IMR-90 (cell line): ENCODE measurements at places on chromosomes 5 and 9. TPM values are rescaled to one million over a fixed set of nuclear protein-coding genes. Genes with fewer than 3 reads are reported as not detected.

The DMRTA1 gene
- total RNA-seq, result under 0.01 TPM in 2 replicates

The UBE2B gene
- 6.3 and 17.5 TPM in 2 replicates for total RNA-seq

The TTC1 gene
- 23.1 and 46.9 TPM in 2 replicates for total RNA-seq

The BARHL1 gene
- total RNA-seq, result not detected in 2 replicates

The SNCAIP gene
- 19.0 and 22.5 TPM in 2 replicates for total RNA-seq

The LECT2 gene
- not detected in 2 replicates for total RNA-seq

DNA sequence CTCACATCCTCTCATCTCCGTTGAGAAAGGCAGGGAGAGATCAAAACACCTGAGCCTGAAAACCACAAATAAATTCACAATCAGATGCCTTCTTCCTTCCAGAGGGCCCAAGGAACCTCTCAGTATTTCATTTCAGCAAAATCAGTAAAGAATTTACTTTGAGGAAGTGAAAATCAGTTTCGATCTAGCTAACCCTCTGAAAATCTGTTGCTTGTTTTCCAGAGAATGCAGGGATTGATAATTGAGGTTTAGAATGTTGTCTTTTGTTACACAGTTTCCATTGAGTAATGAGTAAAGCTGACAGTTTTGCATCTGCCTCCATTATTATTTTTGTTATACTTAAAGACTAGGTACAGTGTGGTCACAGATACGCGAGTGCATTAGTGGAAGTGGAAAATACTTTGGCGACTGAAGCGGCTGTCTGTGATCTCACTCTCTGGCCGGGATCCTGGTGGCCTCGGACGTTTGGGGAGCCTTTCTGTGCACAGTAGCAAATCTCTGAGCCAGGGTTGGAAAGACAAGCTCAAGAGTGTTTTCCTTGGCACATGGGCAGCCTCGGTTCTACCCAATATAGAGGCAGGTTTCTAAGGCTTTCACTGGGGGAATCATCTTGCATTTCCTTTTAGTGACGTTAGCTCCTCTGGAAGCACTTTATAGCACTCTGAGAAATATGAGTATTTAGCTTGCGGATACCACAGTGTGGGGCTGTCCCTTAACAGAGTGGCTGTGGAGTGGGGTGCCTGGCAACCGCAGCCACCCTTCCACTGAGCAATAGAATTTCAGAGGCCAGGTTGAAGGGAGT is 32.2 kb upstream of the ANGPTL2 start:
- H3K36me3 ChIP-seq, result no peaks in the 10 kb centered on the region
- H3K4me1 ChIP-seq, result peaks cover 8% of the 10 kb centered on the region
- no peaks in the 10 kb centered on the region for H3K27me3 ChIP-seq
- H3K4me3 ChIP-seq, result no peak overlapping the region

DNA sequence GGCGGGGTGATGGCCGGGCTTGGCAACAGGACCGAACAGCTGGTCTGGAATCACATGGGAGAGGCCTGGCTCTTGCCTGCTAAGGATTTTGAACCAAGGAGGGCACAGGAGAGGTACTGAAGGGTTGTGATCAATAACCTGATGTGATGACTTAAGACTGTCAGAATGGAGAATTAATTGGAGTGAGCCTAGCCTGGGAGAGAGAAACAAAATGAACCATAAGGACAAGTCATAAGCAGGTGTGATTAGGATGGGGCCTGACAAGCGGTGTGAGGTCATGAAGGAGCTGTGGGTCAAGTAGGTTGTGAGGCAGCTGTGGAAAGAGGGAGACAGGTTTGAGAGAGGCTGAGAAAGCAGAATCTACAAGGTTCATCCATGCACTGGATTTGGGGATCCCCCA is 104.6 kb downstream of the MED10 start:
- no peak for DNase-seq
- no peaks in the 10 kb centered on the region for H3K4me1 ChIP-seq
- H3K4me3 ChIP-seq, result no peak overlapping the region

- DNase-seq, result no peak
- H3K4me1 ChIP-seq, result peaks cover 27% of the 10 kb centered on the region
- H3K36me3 ChIP-seq, result peaks cover 35% of the 10 kb centered on the region
- H3K27ac ChIP-seq, result no peak overlapping the region
Measured at GRCh38 chr5:98780390-98780789, 6.9 kb downstream of the RGMB start.

DNA sequence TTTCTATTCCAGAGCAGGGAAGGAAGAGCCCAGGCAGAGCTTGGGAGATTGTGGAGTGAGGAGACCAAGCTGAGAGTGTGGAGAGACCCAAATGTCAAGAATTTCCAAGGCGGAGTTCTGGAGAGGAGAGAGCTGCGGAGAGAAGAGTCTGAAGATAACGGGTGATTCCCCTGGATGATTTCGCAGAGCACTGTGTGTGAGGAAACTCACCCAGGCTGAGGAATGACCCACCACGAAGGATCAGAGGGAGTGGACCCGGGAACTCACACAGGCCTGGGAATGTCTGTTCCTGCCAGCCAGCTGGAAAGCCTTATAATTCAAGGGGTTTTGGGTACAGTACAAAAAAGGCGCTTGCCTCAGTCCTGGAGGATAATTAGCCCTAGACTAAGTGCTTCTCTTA is 94.2 kb downstream of the WNK2 start:
- H3K4me1 ChIP-seq, result no peaks in the 10 kb centered on the region
- no peak overlapping the region for H3K27ac ChIP-seq
- no peak overlapping the region for H3K4me3 ChIP-seq
- H3K36me3 ChIP-seq, result no peaks in the 10 kb centered on the region
- no peaks in the 10 kb centered on the region; the same call in none of the 2 replicates for H3K27me3 ChIP-seq
- no peak for DNase-seq

- DNase-seq, result no peak
- H3K4me3 ChIP-seq, result no peak overlapping the region
- H3K4me1 ChIP-seq, result no peaks in the 10 kb centered on the region
- no peaks in the 10 kb centered on the region for H3K27me3 ChIP-seq
- no peak overlapping the region for H3K27ac ChIP-seq
Measured at GRCh38 chr5:7978991-7979390, 110.0 kb downstream of the MTRR start.

DNA sequence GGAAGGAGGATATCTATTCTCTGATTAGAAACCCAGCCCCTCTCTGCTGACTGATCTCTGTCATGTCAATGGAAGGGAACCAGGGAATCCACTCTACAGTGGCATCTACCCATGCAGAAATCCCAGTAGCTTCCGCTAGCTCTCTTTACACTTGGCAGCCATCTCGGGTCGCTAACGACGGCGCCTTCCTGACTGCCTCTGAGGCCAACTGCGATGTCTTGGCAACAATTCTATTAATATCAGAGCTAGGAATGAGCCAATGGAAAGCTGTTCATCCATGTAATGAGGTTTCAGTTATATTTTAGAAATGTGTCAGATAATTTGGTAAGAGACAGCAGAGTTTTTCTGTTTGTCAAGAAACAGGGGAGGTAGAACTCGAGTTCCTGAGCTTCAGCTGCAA is 67.6 kb upstream of the ATP10B start:
- DNase-seq, result no peak
- no peak overlapping the region for H3K27ac ChIP-seq
- H3K36me3 ChIP-seq, result no peaks in the 10 kb centered on the region
- H3K4me3 ChIP-seq, result no peak overlapping the region

DNA sequence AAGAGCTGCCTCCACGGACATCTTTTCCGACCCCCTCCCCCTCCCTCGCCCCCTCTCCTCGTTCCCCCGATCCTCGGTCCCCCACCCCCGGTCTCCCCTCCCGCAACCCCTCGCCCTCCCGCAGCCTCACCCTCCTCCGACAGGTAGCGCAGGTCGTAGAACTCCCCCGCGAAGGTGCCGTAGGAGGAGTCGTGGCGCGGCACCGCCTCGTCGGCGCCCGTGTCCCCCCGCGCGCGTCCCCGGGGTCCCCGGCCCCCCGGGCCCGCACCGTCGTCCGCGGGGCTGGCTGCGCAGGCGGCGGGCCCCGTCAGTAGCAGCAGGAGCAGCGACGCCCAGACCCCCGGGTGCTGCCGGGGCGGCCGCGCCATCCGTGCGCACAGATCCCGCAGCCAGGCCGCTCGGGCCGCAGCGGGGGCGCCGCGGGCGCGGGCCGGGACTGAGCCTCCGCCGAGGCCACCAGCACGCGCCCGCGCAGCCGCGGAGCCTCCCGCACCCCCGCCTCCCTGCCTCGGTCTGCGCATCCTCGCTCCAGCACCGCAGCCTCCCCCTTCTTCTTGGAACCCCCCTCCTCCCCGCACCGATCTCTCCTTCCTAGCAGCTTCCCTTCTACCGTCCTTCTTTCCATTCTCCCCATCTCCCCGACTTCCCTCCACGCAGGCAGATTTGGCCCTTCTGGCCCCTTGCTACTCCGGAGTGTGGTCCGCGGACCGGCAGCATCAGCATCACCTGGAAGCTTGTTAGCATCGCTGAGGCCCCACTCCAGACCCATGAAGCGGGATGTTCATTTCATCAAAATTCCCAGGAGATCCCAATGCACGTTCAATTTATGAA is at the start of gene FRRS1L:
TSS of gene FRRS1L (minus strand) at position 479 of the 831 bp plus-strand sequence. CDS start at position 368, 111 bp downstream.
- H3K4me3 ChIP-seq, result peak within 1 kb of the TSS; percentile 20
- no peak for DNase-seq
- peaks cover 46% of the 10 kb centered on the region for H3K27me3 ChIP-seq
- H3K36me3 ChIP-seq, result no peaks in the 10 kb centered on the region
- no peak within 1 kb of the TSS for H3K27ac ChIP-seq

DNA sequence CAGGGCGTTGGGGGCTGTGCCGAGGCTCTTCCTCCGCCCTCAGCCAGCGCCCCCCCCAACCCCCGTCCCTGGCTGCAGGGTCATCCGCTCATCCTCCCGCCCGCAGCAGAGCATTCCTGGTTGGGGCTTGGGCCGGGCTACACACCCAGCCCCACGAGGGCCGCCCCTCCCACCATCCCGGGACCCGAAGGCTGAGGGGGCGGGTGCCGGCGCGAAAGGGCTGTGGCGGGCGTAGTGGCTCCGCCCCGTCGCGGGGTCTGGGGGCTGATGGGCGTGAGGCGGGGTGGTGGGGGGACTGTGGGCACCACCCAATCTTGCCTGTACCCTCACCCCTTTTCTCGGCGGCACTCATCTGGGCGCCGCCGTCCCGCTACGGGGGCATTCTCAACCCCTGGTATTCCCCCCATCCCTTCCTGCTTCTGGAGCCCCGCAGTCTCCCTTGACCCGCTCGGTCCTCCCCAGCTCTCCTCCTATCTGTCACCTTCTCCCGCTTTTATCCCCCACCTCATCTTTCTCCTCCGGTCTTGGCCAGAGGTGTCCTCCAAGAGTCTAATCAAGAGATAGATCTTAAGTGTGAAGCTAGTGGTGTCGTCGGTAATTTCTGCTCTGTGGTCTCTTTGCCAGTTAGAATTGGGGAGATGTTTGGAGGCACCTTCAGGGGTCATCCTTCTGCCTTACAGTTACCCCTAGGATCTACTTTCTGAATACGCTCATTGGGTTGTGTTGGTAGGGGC is 1.6 kb downstream of the FER start:
- no peak for DNase-seq
- no peaks in the 10 kb centered on the region for H3K27me3 ChIP-seq
- H3K4me1 ChIP-seq, result peaks cover 2% of the 10 kb centered on the region; the same call in 1 of the 2 replicates
- H3K36me3 ChIP-seq, result no peaks in the 10 kb centered on the region

GRCh38 chr5:72501488-72501887 is 5.7 kb downstream of the ZNF366 start:
- H3K4me1 ChIP-seq, result peaks cover 5% of the 10 kb centered on the region
- no peak overlapping the region for H3K4me3 ChIP-seq
- DNase-seq, result peak; percentile 34
- H3K36me3 ChIP-seq, result no peaks in the 10 kb centered on the region
